Hematopoietic multipotent progenitor cell treated with erythropoietin and hydrocortisone succinate and interleukin-3 and kit ligand, for 8 days (in vitro differentiated cells): ENCODE measurements at places on chromosomes 4 and X.
A peak's percentile ranks its signal among the peaks of the same experiment; 100 is the strongest.

- no peak for DNase-seq
These were observed 37.4 kb downstream of the PDLIM5 start for GRCh38 chr4:94489098-94489497.

- DNase-seq = no peak
These were observed 454.2 kb downstream of the GRIA2 start for GRCh38 chr4:157674699-157675098.

- DNase-seq = peak; percentile 40
These were observed 65.6 kb downstream of the JAKMIP1 start for GRCh38 chr4:6134612-6135220.

DNA sequence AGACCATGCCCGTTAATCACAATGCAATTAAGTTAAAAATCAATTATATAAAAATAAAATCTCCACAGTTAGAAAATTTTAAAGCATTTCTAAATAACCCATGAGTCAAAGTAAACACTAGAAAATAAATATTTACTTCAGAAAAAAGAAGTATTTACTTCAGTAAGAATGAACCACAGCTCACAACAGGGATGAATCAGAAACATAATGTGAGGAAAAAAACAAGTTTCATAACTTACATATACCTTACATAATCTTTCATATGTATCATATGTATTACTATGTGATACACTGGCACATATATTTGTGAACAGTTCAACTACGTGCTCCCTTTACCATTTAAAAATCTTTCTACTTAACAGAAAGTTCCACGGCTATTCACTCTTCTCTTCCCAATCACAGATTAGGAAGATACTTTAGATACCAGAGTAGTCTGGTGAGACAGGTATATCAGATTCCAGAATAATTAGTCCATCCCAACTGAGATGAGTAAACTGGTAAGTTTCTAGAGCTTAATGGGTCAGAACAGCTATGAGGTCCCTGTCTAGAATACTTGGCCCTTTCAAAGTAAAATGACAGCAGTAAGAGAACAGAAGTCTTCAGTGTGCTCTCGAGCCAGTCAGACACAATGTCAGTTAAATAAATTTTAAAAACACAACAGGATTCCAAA, 70.3 kb downstream of the SH3RF1 start:
- no peak for DNase-seq

DNA sequence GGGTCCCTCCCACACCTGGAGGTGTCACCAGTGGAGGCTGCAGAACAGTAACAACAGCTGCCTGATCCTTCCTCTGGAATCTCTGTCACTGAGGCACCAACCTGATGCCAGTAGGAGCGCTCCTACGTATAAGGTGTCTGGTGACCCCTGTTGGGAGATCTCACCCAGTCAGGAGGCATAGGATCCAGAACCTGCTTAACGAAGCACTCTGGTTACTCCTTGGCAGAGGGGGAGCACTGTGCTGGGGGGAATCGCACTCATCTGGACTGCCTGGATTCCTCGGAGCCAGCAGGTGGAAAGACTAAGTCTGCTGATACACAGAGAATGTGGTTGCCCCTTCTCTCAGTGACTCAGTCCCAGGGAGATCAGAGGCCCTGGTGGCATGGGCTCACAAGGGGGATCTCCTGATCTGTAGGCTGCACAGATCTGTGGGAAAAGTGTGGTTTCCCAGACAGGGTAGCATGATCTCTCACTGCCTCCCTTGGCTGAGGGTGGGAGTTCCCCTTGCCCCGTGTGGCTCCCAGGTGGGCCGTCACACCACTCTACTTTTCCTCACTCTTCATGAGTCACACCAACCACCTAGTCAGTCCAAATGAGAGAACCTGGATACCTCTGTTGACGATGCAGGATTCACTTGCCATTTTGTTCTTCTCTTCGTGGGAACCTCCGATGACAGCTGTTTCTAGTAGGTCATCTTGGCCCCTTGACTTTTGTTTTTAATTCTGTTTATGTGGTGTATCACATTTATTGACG, 305.9 kb downstream of the IDS start:
- DNase-seq = no peak

- no peak for DNase-seq
These were observed 120.4 kb downstream of the TMA16 start for GRCh38 chr4:163614866-163615265.

DNA sequence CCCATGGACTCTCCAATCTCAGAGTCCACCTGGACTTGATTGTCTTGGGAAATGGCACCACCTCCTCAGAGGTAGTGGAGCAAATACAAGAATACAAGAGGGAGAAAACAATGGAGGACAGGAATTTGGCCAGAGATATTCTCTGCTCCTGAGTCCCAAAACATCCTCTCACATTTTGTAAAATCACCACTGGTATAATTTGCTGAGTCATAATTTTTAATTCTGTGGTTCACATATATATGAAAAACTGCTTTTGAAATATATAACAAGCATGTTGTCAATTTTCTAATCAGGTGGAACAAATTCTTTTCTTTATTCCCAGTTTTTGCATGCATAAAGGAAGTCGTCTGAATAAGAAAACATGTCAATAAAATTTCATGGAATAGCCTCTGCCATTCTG, 356.1 kb downstream of the AFF2 start:
- DNase-seq = no peak

GRCh38 chr4:76729460-76729859, 168.5 kb downstream of the SOWAHB start:
- DNase-seq = no peak

DNA sequence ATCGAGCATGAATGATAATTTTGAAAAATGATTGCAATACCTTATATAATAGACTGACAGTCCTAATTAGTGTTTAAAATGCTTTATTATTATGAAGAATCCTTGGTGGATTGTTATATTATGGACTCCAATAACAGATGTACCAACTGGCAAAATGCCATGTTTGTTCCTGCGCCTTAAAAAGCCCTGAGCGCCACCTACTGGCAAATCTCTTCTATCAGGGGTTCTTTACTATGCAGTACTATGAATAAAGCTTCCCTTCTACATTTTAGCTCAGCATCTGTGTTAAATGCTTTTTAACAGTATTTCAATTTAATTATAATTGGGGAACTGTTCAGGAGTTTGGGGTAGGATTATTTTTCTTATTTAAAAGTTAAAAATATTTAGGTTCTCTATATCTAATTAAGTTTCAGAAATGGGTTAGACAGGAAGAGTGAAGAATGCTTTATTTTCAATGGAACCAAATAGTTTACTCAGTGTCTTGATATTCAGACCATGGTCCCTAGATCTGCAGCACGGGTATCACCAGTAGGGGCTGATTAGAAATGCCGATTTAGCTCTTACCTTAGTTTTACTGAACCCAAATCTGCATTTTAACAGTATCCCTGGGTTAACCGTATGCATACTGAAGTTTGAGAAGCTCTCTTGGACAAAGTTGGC, 20.0 kb downstream of the CFAP97 start:
- peak; percentile 90 for DNase-seq

- no peak for DNase-seq
These were observed 275.2 kb downstream of the QDPR start for GRCh38 chr4:17236686-17237085.

DNA sequence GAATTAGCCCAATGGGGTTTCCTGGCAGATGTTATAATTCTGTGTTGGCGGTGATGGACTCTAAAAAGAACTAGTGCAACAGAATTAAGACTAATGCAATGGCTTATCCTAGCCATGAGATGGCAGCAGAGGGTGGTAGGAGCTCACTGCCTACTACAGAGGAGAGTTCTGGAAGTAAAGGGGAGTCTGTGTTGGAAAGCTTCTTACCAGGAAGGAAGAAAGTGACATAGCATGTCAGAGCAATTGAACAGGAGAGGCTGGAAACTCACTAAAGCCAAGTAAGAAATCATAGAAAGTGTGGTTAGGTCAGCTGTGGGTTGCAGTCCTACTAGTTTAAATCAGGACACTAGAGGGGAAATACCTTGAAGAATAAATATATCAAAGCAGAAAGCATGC, 6.3 kb upstream of the TRPC5OS start:
- peak; percentile 20 for DNase-seq

- DNase-seq = no peak
These were observed 26.7 kb downstream of the SH3RF1 start for GRCh38 chr4:169243825-169244609.

DNA sequence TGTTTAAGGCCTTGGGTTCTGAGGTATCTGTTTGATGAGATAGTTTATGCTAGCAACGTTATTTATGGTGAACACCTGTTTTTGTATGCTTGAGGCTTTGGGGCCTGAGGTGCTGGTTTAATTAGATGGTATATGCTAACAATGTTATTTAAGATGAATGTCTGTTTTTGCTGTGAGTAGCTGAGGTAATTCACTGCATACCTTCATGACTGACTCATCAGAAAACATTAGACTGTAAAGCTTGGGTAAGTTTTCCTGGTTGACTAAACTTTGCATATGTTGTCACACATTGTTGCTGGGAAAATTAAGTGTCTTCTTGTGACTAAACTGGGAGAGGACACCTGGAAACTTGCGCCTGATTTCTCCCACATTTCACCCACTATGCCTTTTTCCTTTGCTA, 1026.6 kb downstream of the RAPGEF2 start:
- DNase-seq = no peak

DNA sequence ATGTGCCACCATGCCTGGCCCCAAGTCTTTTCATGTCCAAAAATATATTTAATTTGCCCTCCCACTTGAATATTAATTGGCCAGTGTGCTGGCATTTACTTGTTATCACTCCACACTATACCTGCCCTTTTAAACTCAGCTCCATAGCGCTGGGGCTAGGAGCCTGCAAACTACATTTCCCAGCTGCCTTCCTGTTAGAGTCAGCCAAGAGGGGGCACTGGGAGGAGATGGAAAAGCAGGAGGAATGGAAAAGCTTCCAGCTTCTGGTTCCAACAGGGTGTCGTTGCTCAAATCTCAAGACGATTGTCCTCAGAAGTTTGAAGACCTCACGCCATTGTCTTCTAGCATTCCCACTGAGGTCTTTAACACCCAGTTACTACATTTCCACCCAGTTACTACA, 315.5 kb downstream of the BCOR start:
- DNase-seq = no peak

- DNase-seq = no peak
These were observed 99.7 kb downstream of the FIP1L1 start for GRCh38 chr4:53477038-53477565.

GRCh38 chr4:26762650-26763049, 98.0 kb upstream of the STIM2 start:
- no peak for DNase-seq

GRCh38 chrX:38754818-38755718, 46.2 kb upstream of the MID1IP1 start:
- DNase-seq = no peak

- DNase-seq = no peak
These were observed 111.9 kb upstream of the KLF8 start for GRCh38 chrX:56120242-56120641.

GRCh38 chrX:100928660-100929613, at the start of gene XKRX:
Gene XKRX, minus strand, starts transcription at chrX:100928917. Its CDS starts 613 bp downstream, at chrX:100928304.
- DNase-seq = no peak

DNA sequence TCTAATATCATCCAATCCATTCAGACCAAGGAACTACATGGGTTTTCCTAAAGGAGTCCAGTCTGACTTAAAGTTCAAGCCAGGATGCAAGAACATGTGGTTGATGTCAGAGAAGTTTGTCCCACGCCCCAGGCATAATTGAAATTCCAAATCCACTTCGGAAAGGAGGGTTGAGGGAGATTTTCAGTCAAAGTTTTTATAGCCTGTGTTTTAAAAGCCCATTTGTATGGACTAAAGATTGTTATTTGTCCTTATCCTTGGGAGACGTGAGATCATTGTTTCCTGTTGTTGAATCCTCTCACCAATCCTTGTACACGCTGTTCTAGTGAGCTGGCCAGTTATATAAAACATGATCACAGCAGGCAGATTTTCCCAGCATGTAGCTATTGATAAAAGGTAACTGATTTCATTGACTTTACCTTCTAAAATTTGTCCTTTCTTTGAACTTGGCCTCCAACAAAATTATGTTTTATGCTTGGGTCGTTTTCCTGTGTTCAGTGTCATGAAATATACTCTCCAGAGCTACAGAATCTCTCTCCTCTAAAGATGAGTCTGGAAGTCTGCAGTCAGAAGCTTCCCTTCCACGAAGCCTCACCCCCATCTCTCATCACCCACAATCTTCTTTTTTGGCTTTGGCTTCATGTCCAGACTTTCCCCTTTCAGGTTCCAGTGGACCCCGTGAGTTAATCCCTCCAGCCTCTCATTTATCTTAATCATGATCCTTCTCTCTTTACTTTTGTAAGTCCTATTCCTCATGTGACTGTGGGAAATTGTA, 92.9 kb downstream of the ATP10D start:
- DNase-seq = no peak

DNA sequence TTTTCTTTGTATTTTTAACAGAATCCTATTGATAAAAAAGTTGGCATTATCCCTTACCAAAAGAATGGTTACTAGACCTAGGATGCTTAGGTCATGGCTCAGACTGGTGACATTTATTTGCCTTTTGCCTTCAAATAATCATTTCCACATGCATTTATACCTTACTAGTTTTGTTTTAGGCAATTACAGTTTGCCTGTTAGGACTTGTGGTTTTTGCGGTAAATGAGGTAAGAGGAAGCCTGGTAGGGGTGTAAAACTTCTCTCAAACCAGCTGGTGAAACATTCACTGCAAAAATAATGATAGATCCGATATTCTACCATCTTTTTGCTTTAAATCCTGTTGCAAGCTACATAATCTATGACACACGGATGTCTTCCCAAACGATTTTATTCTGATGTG, 12.1 kb downstream of the LAMP2 start:
- DNase-seq = peak; percentile 71

DNA sequence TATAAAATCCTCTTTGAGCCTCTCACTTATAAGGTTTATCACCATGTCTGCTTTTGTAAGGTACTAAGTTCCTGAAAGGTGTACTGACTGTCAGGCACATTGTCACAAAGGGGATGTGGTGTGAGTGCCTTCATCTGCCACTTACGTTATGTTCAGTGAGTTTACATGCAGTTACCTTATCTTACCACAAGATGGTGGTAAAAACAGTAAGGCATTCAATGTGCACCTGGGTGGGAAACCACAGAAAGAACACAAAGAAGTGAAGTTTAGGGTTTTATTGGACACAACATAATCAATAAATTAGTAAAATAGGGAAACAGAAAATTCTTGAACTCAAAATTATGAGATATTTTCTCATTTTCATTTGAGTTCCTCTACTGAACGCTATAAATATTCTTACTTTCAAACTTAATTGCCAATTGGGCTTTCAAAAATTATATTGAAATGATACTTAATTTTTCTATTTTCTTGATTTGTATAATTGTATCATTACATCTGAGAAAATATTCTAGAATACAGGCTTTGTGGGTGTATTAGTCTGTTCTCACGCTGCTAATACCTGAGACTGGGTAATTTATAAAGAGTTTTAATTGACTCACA, 650.8 kb downstream of the PCDH7 start:
- DNase-seq = peak; percentile 63
